G401 (cell line): ENCODE measurements at places on chromosomes 6 and 20. TPM values are rescaled to one million over a fixed set of nuclear protein-coding genes. Genes with fewer than 3 reads are reported as not detected.

HLA-DOA gene
- 1.4 and 1.7 TPM in 2 replicates for total RNA-seq

CDSN gene
- total RNA-seq, result not detected in 2 replicates

MLIP gene
- total RNA-seq, result not detected in 2 replicates

FNDC11 gene
- 0.86 and 1.4 TPM in 2 replicates for total RNA-seq

PRKN gene
- 0.18 and 1.1 TPM in 2 replicates for total RNA-seq
